Right atrium auricular region (tissue), 2 donors: ENCODE measurements at places on chromosomes 5 and 9. TPM values are rescaled to one million over a fixed set of nuclear protein-coding genes. Genes with fewer than 3 reads are reported as not detected.

- peaks cover 23% of the 10 kb centered on the region for H3K36me3 ChIP-seq
- H3K4me1 ChIP-seq = no peaks in the 10 kb centered on the region
- H3K27me3 ChIP-seq = no peaks in the 10 kb centered on the region
Observed at GRCh38 chr9:134055981-134056461, 11.8 kb downstream of the BRD3 start.

- no peaks in the 10 kb centered on the region for H3K27me3 ChIP-seq
- no peak overlapping the region for H3K27ac ChIP-seq
- H3K4me1 ChIP-seq = no peaks in the 10 kb centered on the region
- H3K36me3 ChIP-seq = no peaks in the 10 kb centered on the region
- no peak for DNase-seq
Observed at GRCh38 chr9:98632839-98633238, 75.9 kb downstream of the GABBR2 start.

DNA sequence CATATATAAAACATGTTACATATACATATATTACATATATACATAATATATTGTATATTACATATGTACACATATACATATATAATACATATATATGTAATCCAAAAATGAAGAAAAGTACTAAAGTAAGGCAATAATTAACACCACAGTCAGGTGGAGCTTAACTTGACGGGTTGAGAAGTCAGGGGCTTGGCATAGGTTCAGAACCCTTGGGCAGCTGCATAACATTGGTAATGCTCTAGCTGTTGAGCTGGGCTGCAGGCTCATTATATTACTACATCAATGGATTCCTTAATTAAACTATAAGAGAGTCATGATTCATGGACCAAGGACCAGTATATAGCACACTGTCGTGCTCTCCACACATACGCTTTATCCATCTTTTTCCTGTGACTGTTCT lies 435.2 kb upstream of the ADAMTS16 start:
- no peak overlapping the region for H3K4me3 ChIP-seq
- H3K27ac ChIP-seq = no peak overlapping the region
- H3K4me1 ChIP-seq = no peaks in the 10 kb centered on the region
- H3K27me3 ChIP-seq = no peaks in the 10 kb centered on the region
- no peak for DNase-seq

SAXO1 gene
- not detected for total RNA-seq

DBH gene
- total RNA-seq = not detected

HRH2 gene
- total RNA-seq = 8.0 TPM
